ENCODE measurements at places on chromosomes 3 and 15.

DNA sequence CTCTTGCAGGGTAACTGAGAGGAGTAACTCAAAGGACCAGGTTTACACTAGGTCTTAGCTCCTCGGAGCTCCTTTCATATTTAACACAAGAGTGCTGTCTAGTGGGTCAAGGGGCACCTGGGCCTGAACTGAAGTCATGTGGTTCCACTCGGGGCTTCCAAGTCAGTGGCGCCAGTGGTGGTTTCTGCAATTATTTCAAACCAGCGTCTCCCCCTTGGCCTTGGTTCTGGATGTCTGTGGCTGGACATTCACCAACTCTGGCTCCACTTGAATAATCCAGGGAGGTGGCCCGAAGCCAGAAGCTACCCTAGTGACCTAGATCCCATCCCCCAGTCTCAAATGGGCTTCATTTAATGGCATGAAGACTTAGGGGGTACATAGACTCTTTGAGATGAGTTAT lies 144.3 kb upstream of the ADAMTS9 start:
- no peak for ATAC-seq
- no peaks in the 10 kb centered on the region for H3K4me1 ChIP-seq
- no peak overlapping the region for H3K4me3 ChIP-seq

DNA sequence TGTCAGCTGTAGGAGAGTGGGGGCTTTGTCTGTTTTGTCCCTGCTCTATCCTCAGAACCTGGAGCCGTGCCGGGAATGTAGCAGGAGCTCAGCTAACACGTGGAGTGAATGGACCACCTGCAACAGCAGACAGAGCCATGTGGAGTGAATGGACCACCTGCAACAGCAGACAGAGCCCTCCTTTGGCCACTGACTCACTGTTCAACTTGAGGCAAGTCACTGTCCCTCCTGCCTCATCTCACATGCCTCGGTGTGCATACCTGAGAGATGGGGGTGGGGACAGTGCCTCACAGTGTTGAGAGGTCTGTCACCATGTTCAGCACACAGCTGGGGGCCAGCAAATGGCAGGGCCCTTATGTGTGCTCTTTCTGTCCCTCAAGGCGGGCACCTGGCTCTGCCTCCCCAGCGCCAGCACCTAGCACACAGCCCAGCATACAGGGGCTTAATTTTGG lies 27.9 kb downstream of the FEM1B start:
- H3K27ac ChIP-seq = no peak overlapping the region
- ATAC-seq = no peak
- no peak overlapping the region for H3K4me3 ChIP-seq
- peaks cover 5% of the 10 kb centered on the region for H3K36me3 ChIP-seq
- peaks cover 11% of the 10 kb centered on the region for H3K4me1 ChIP-seq

GRCh38 chr3:141454906-141455602 lies 31.8 kb upstream of the RASA2 start:
- H3K27me3 ChIP-seq = no peaks in the 10 kb centered on the region
- ATAC-seq = peak; percentile 72

DNA sequence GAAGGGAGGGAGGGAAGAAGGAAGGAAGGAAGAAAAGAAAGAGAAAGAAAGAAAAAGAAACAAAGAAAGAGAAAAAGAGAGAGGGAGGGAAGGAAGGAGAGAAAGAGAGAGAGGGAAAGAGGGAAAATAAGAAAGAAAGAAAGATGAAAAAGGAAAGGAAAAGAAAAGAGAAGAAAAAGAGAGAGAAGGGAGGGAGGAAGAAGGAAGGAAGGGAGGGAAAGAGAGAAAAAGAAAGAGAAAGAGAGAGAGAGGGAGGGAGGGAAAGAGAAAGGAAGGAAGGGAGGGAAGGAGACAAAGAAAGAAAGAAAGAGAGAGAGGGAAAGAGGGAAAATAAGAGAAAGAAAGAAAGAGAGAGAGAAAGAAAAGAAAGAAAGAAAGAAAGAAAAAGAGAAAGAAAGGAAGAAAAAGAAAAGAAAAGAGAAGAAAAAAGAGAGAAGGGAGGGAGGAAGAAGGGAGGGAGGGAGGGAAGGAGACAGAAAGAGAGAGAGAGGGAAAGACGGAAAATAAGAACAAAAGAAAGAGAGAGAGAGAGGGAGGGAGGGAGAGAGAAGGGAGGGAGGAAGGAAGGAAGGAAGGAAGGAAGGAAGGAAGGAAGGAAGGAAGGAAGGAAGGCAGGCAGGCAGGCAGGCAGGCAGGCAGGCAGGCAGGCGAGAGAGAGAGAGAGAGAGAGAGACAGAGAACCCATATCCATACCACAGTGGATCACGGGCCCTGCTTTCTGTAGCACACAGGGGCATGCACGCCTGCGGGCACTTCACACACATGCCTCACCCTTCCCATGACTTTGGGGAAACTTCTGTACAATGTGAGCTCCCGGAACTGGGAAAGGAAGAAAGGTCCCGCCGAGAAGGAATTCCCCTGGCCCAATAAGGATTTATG lies 52.5 kb downstream of the ADCY5 start:
- H3K27ac ChIP-seq = no peak overlapping the region
- H3K4me3 ChIP-seq = no peak overlapping the region
- H3K4me1 ChIP-seq = no peaks in the 10 kb centered on the region

DNA sequence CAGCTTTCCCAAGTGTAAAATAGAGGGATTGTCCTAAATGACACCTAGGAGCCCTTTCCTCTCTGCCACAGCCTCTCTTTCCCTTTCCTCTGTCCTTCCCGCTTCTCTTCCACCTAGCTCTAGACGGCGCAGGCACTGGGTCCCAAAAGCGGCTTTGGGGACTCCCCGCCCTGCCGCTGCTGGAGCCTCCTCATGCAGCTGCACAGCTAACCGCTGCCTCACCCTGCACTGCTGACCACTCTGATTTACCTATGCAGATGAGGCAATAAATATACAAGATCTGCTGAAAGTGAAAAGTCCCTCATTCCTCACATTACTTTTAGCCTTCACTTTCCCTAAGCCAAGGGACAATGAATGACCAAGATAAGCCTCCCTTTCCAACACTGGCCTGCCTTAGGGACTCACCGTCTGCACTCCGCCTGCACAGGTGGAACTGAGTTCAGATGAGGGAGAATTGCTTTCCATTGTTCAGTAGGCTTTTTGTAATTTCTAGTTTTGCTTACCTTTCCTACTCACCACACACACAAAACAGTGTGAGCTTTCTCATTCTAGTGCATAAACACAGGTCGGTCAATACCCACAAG lies 197.5 kb upstream of the BCL6 start:
- peak; percentile 88 for ATAC-seq
- peak overlapping the region; percentile 24 for H3K4me3 ChIP-seq
- H3K4me1 ChIP-seq = peaks cover 13% of the 10 kb centered on the region
- peaks cover 37% of the 10 kb centered on the region for H3K27me3 ChIP-seq
- no peak overlapping the region for H3K27ac ChIP-seq

DNA sequence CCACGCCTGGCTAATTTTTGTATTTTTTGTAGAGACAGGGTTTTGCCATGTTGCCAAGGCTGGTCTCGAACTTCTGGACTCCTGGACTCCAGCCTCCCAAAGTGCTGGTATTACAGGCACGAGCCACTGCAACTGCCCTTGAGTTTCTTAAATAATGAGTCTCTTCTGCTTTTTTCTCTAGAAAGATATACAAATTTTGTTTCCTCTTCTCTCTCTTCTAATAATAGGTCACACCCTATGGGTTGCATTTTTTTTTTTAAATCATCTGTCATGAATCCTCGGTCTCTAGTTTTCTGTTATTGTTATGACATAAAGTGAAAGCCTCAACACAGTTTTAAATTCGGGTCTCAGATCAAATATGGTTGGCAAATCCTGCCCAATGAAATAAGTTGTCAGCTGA lies 111.2 kb downstream of the IL12A start:
- peak; percentile 36 for ATAC-seq
- H3K27me3 ChIP-seq = peaks cover 13% of the 10 kb centered on the region
- H3K4me3 ChIP-seq = no peak overlapping the region
- H3K36me3 ChIP-seq = no peaks in the 10 kb centered on the region
- H3K4me1 ChIP-seq = peaks cover 10% of the 10 kb centered on the region
- no peak overlapping the region for H3K27ac ChIP-seq

- no peak overlapping the region for H3K4me3 ChIP-seq
- ATAC-seq = no peak
- H3K36me3 ChIP-seq = peaks cover 5% of the 10 kb centered on the region
- H3K4me1 ChIP-seq = no peaks in the 10 kb centered on the region
Observed at GRCh38 chr15:81255958-81256320, 59.3 kb downstream of the IL16 start.

DNA sequence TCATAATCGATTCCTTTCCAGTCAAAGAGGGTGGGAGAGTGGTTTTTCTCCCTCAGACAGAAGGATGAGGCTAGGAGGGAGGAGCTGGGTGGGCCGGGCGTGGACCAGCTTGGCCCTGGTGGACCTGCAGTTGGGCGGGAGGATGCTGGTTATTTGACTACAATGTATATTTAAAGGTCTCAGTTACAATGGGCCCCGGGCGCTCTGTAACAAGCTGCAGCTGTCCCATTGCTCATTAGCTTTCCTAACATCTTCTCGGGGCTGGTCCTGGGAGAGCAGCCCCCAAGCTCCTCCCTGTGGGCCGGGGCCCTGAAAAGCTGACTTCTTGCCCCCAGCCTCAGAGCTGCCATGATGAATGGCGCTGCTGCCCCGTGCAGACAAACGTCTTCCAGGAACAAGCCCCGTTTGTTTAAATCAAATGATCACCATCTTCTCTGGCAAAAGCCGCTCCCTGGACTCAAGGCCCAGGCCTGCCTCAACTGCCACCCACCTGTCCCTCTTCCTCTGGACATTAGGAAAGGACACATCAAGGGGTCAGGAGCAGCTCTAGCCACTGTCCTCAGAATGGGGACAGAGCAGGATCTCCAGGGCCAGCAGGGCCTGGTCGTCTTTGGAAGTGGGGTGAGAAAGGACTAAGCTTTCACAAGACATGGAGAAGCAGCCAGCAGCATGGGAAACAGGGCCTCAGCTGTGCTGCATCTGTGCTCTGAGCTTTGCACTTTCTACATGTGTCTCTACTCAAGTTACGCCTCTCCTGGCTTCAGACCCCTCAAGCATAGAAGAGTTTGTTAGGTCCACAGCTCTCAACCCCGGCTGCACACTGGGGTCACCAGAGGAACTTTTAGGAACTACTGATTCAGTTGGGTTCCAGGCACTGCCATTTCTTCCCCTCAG lies 38.6 kb downstream of the MAGEF1 start:
- peaks cover 18% of the 10 kb centered on the region for H3K4me1 ChIP-seq
- H3K4me3 ChIP-seq = no peak overlapping the region
- no peak for ATAC-seq
- H3K27ac ChIP-seq = no peak overlapping the region
- H3K36me3 ChIP-seq = no peaks in the 10 kb centered on the region

- H3K4me1 ChIP-seq = no peaks in the 10 kb centered on the region
- ATAC-seq = no peak
- H3K4me3 ChIP-seq = no peak overlapping the region
- no peaks in the 10 kb centered on the region for H3K36me3 ChIP-seq
- H3K27ac ChIP-seq = no peak overlapping the region
Observed at GRCh38 chr3:171916888-171917287, 73.7 kb downstream of the TMEM212 start.

GRCh38 chr3:49648354-49649019 lies 25.7 kb upstream of the APEH start:
- H3K36me3 ChIP-seq = no peaks in the 10 kb centered on the region
- peaks cover 10% of the 10 kb centered on the region for H3K27me3 ChIP-seq
- H3K27ac ChIP-seq = no peak overlapping the region
- no peak for ATAC-seq
- H3K4me1 ChIP-seq = no peaks in the 10 kb centered on the region
- no peak overlapping the region for H3K4me3 ChIP-seq

DNA sequence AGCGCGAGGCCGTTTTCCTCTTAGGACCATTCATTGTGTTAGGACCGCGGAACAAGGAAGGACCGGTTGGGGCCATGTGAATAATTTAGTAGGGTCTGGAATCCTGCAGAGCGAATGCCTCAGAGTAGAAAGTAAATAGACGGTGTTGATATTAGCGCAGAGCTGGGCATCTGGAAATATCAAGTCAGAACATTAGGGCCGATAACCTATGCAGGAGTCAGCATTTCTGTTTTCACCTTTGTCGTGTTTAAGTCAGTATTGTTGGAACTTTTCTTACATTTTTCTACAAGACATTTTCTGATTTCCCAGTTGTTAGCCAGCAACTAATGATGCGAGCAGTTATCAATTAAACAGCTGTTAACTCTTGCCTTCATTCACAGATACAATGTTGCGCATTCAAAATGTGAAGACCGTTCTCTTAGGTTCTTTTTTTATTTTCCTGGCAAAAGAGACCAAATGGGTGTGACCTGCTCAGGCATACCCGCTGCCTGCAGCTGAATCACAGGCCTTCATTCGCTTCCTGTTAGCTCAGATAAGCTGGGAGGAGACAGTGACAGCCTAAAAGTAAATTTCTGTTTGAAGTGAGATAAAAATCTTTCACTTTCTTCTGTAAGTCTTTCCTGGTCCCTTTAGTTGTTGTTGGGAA lies 966 bp upstream of the PKM start:
- peak overlapping the region; percentile 94 for H3K4me3 ChIP-seq
- peaks cover 41% of the 10 kb centered on the region for H3K4me1 ChIP-seq
- H3K27ac ChIP-seq = peak overlapping the region; percentile 92
- no peaks in the 10 kb centered on the region for H3K27me3 ChIP-seq
- ATAC-seq = no peak

GRCh38 chr3:108331792-108332191 lies 35.4 kb downstream of the HHLA2 start:
- H3K27ac ChIP-seq = no peak overlapping the region
- H3K36me3 ChIP-seq = peaks cover 7% of the 10 kb centered on the region
- ATAC-seq = no peak
- H3K27me3 ChIP-seq = no peaks in the 10 kb centered on the region
- no peaks in the 10 kb centered on the region for H3K4me1 ChIP-seq

DNA sequence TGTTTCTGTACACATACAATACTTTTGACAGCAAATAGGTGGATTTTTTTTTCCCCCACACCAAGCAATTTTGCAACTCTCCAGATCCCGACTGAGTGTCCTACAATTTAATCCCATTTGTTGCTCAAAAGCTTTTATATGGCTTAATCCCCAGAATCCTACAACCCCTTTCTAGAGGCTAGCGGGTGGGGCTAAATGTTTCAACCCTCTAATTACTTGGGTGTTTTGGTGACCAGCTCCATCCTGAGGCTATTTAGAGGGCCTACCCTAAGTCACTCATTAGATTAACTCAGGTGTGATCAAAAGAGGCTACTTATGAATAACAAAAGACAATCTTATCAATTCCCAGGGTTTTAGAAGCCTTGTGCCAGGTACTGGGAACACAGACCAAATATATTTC lies 21.0 kb upstream of the FBXL2 start:
- H3K27me3 ChIP-seq = peaks cover 18% of the 10 kb centered on the region
- H3K36me3 ChIP-seq = no peaks in the 10 kb centered on the region
- H3K4me1 ChIP-seq = no peaks in the 10 kb centered on the region
- H3K4me3 ChIP-seq = no peak overlapping the region

- no peaks in the 10 kb centered on the region for H3K27me3 ChIP-seq
- peak overlapping the region; percentile 42 for H3K4me3 ChIP-seq
- peak; percentile 94 for ATAC-seq
- peak overlapping the region; percentile 84 for H3K27ac ChIP-seq
Observed at GRCh38 chr15:90981681-90982080, 12.7 kb downstream of the PRC1 start.

- no peaks in the 10 kb centered on the region for H3K36me3 ChIP-seq
- H3K4me1 ChIP-seq = no peaks in the 10 kb centered on the region
- H3K27me3 ChIP-seq = no peaks in the 10 kb centered on the region
- no peak for ATAC-seq
- H3K27ac ChIP-seq = no peak overlapping the region
Observed at GRCh38 chr3:83649692-83650091, 1309.1 kb upstream of the CADM2 start.
